ENCODE measurements at places on chromosomes 12 and 14.

DNA sequence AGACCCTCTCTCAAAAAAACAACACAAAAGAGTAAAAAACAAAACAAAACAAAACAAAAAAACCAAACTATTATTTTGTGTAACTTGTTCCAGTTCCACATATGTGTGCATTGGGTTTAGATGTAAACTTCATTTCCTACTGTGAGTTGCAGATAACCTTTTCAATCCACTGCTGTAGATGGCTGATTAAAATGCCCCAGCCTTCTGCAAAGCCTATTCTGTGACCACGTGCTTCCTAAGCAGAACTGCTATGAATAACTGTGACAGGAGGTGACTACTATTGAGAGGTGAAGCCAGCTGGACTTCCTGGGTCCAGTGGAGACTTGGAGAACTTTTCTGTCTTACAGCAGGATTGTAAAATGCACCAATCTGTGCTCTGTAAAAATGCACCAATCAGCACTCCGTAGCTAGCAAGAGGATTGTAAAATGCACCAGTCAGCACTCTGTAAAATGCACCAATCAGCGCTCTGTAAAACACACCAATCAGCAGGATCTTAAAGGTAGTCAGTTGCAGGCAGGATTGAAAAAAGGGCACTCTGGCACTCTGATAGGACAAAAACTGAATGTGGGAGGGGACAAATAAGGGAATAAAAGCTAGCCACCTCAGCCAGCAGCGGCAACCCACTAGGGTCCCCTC is 10.3 kb upstream of the ELK3 start:
- no peak for DNase-seq

DNA sequence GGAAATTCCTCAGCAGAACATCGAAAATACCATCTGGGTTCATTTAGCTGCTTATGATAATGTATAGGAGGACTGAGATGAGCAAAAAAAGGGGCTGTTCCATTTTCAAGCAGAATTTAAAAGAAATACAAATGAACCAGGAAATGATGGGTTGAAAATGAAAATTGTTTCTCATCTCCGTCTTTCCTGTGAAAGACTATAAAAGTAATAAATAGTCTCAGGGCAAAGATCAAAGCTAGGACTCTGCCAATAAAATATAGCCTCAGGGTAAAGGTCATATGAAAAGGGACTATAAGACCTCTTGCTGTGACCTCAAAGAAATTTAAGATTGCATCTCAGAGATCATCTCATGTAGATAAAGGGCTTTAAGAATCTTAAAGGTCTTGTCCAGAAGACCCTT is 478.0 kb downstream of the BTG1 start:
- no peak for DNase-seq

DNA sequence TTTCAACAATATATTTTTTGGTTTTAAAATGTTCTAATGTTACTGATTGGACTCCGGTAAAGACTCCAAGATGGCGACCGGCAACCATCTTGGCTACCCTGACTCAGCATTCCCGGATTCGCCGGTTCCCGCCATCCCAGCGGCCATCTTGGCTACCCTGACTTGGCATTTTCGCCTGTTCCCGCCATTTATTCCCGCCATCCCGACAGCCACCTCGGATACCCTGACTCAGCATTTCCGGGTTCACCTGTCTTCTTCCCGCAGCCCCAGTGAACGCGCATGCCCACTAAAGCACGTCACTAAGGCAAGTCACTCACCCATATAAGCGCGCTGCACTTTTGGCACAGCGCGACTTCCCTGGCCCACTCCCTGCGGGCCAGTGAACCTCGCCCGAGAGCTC is 9.0 kb upstream of the LRFN5 start:
- DNase-seq, result no peak

DNA sequence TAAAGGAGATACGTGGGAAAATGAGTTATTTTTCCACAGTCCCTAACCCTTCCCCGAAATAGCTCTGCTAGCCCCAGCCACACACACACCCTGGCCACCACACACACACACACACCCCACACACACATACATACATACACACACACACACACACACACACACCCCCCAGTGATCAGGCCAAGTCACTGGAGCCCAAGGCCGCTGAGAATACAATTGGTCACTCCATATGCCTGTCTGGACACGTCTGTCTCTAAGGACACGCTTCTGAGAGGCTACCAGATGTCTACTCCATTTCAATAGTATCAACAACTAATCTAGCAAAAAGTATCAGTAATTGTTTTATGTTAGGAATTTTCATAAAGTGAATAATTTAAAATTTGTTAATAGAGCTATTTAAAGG is 13.0 kb upstream of the DIABLO start:
- no peak for DNase-seq

- peak; percentile 24 for DNase-seq
These were observed 135.7 kb upstream of the SLC16A7 start for GRCh38 chr12:59459966-59460660.

DNA sequence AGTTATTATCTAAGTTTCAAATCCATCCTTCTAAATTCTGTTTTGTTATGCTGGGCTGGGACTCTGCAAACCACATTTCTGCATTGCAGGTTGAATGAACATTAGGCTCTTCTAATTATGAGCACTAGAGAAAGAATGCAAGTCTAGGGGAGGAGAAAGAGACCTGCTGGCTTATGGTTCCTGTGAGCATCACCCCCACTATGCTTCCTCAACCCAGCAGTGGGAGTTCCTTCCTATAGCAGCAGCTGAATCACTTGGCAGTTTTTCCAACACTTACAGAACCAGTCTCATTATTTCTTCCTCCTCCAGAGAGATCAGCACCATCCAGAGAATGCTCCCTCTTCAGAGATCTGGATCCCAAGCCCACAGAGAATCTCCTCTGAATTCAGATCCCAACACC is 297.7 kb upstream of the CLEC14A start:
- DNase-seq, result peak; percentile 84

DNA sequence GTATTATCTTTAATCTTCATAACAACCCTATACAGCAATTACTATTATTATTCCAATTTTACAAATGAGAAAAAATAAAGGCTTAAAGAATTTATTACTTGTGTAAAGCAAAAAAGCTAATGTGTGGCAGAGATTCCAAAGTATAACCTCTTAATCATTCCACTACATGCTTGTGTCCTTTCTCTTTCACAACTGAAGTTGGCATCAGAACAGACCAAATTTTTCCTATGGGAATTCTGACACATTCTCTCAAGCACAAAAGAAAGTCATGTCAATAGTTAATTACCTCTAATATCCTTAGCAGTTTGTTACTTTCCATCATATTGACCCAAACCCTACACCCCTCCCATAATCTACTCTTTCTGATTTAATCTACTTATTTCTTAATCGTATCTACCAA is 86.7 kb downstream of the BCL2L14 start:
- no peak for DNase-seq

DNA sequence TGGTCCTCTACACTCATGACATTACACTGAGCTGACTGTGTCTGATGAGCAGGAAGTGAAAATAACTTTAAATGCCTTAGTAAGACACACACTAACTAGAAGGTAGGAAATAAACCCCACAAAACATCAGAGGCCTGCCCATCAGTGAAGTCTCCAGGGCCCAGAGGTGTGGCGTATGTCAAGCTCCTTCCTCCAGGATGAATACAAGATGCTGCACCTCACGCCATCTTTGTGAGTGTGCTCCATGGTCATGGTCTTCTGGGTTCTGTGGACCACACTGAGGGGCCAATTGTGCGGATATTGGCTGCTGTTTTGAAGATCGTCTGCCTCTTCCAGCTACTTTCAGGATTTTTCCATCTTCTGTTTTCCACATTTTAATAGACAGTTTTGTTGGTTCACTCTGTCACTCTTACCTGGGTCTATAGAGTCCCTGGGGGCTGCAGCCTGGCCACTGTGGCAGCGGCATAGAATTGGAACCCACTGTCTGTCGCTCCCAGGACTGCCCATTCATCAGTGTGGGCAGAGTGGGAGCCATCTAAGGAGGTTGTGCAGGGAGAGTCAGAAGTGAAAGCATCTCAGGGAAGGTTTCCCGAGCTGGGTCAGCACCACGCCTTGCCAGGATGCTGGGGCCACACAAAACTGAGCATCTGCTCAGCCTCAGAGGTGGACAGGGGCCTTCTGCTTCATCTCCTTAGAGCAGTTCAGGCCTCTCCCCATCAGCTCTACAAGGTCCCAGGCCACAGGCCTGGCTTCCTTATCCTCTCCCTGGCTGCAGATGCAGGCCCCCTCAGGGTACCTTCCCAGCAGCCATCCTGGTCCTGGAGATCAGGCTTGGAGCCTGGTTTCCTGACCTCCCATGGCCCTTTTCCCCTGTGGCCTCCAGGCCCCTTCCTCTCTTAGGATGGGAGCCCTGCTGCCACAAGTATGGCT is 57.5 kb upstream of the C14orf180 start:
- DNase-seq, result no peak

GRCh38 chr12:118337194-118337838 is 35.4 kb downstream of the TAOK3 start:
- no peak for DNase-seq

DNA sequence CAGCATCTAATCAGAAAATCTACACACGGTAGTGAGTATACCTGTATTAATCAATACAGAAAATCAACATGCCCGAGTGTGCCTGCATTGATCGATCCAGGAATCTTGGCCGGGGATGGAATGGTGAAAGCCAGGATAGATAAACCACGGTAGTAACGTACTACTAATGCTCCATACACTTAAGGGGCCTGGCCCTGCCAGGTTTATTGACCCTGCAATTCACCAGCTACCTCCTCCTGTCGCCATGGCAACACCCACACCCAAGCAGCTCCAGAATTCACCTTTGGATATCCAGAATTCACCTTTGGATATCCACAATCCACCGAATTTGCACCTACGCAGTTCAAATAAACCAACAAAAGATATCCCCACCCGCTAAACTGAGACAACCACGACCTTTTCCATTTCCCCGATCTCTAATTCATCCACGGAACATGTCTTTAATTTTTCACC is 14.8 kb upstream of the CALM1 start:
- no peak for DNase-seq

DNA sequence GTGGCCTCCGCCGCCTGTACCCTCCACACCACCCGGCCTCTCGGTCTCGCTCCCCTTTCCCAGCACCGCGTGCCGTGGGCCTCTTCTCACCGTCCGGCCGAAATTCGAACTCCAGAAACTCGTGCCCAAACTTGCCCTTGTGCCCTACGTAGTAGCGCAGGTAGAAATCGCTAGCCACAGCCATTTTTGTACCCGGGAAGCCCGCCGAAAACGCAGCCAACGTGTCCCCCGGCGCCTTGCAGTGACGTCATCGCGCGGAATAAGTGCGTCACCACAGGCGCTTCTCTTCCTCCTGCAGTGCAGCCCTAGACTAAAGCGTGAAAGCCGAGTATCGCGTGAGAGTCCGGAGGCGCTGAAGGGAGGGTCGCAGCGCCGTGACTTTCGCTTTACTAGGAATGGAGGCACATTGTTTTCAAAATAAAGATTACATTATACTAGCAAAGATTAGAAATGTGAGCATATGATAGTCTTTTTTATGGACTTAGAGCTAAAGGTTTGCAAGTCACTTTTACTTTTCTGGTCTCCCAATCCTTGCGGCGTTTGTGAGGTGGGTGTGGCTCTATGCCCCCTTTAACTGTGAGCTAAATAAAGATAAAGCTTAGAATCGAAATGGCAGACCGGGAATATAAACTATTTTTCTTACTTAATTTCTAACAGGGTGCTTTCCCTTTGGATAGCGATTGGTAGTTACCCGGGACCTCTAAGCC is at the start of gene MAGOHB:
MAGOHB (minus strand) TSS at position 261 of the 707 bp plus-strand sequence; CDS start at position 184, 77 bp downstream.
- DNase-seq, result peak; percentile 81

DNA sequence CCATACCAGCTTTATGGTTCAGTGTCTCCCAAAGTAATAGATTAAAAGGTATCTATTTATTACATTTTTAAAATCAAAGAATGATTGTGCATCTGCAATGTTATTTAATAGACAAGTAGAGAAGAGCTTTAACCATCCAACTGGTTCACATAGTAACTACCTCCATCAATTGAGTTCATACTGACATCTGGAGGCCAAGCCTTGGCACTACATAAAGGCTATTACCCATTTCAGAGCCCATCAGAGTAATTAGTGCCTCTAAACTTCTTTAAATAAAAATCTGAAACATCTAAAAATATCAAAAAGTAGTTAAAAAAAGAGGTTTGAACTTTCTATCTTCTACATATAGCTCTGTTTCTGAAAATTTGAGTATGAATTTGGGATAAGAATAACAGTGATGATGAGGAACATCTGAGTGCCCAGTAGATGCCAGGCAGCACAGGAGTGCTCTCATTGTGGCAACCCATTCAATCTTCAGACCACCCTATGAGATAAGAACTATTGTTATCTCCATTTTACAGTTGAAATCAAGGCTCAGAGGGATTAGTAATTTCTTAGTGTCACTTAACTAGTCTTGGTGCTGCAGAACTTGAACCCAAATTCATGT is 132.9 kb upstream of the DAAM1 start:
- DNase-seq, result peak; percentile 28

Data from non-pigmented ciliary epithelial cell (primary cell).